ENCODE measurements at places on chromosomes 6 and 20.

GRCh38 chr6:100101644-100102043 lies 107.6 kb upstream of the MCHR2 start:
- no peak for DNase-seq

DNA sequence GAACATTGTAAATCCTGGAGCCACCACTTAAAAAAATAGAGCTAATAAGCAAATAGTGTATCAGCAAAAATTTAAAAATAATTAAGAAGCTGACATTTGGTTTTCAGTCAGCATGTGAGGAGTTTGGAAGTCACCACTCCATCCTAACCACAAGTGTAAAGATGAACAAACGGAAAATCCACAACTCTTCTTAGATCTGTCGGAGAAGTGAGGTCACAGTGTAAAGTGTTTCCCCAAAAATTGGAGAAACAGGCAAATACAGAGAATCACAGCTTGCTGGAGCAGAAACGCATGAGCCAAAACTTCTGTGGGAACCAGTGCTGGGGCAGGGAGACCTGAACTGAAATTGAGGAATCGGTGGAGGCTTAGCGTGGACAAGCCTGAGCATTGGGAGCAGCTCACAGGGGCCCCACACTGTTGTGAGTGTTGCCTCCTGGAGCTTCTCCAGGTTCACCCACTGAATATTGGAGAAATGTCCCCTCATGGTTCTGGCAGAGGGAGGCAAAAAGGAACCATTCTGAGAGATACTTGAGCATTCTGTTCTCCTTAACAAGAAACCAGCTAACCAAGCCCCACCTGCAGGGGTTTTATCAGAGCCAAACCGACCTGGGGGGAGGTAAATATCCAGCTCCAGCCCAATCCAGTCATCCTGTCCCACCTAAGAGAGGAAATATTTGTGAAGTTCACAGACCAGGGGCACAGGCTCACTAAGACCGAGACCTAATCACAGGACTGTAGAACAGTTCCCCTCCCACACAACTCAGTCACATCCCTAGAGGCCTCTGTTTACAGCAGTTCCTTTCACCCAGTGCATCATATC lies 192.0 kb downstream of the ERMARD start:
- no peak for DNase-seq

DNA sequence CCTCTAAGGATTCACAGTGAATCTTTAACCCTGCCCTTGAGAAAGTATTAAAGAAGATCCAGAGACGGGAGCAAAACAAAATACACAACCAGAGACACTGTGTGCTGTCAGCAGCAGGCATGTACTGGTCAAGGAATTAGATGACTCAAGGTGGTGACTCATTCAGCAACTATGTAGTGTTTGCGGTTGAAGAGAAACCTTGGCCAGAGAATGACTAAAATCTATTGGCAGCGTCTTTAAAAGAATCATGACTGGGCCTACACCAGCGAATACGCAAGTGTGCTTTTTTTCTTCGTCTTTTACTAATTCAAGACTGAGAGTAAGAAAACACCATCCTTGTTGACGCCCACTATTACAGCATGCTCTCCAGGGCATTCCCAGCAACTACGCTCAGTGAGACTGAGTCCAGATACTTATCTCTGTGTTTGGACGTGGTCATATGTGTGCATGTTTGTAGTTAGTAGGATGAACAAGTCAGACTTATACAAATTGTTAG lies 72.4 kb upstream of the BACH2 start:
- no peak for DNase-seq

- DNase-seq, result no peak
Measured at GRCh38 chr20:49510562-49511122, 28.2 kb upstream of the KCNB1 start.

DNA sequence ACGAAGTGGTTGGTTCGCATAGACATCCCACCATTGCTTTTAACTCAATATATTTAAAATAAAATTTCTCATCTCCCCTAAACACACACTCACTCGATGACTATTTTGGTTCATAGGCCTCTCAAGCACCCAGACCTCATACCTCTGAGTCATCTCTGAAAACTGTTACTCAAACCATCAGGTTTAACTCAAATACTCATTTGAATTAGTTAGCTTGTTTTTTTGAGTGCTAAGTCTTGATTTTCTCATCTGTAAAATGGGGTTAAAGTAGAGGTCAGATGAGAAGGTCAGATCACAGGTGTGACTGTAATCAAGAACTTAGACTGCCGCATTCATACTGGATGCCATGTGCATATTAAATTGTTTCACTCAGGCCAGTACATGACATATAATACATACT lies 243.9 kb upstream of the TENT5A start:
- DNase-seq, result no peak

- DNase-seq, result no peak
Measured at GRCh38 chr20:4366076-4366475, 350.7 kb upstream of the RNF24 start.

DNA sequence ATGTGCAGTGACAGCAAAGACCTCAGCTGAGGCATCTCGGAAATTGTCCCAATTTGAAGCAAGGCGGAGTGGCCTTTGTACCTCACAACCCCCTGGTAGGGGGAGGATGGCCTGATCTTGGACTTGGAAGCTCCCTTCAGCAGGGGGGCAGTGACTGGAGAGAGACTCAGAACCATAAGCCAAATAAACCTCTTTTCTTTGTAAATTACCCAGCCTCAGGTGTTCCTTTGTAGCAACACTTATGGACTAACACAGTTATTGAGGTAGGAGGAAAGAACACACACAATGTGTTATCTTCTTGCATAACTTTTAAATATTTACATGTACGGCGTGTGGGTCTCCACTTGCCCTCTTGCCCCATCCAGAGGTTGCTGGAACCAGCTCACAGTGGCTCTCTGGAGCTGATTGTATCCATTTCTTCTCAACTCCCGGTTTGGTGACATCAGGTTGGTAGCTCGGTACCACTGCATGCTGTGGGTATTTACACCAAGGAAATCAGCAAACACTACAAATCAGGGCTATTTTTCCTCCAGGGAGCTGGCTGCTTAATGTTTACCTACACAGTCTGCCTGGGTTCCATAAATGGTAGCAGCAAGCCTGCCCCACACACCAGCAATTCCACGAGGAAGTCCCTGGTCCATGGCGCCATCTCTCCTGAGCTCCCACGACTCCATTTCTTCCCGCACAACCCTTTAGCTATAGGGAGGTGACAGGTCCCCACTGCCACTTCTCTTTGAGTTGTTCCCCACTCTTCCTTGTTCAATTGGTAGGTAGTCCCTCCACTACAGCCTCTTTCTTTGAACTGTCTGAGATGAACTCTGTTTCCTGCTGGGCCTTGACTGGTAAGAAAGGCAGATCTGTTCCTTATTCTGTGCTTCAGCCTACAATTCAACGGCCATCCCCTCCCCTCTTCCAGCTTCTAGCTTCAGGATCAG lies 54.3 kb upstream of the TASP1 start:
- DNase-seq, result no peak

- peak; percentile 88 for DNase-seq
Measured at GRCh38 chr6:52310932-52311331, 26.4 kb upstream of the MCM3 start.

DNA sequence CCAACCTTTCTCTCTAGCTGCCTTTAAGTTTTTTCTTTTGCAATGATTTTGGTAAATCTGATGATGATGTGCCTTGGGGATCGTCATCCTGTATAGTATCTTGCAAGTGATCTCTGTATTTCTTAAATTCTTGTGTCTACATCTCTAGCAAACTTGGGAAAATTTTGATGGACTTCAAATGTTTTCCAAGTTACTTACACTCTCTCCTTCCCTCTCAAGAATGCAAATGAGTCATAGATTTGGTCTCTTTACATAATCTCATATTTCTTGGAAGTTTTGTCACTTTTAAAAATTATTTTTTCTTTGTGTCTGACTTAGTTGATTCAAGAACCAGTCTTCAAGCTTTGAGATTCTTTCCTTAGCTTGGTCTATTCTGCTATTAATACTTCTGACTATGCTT lies 176.4 kb downstream of the TBC1D32 start:
- no peak for DNase-seq

DNA sequence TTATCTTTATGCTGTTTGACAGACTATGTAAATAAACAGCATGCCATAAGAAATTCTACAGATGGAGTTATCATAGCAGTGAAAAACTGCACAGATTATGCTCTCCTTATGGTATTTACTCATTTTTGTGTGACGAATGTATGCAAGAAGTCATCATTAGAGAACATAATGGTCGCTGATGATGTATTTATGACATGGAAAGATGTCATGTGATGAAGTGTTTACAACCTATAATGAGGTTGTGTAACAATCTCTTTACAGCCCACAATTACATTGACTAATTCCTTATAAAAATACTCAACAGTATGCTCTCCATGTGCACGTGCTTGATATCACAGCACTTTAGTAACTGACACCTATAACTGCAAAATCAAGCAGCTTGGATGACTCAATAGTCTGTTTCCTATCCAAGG lies 192.4 kb downstream of the BMP2 start:
- no peak for DNase-seq

GRCh38 chr6:43142101-43142500 lies 29.0 kb upstream of the SRF start:
- DNase-seq, result no peak

GRCh38 chr6:7048894-7049293 lies 58.9 kb upstream of the RREB1 start:
- DNase-seq, result no peak

DNA sequence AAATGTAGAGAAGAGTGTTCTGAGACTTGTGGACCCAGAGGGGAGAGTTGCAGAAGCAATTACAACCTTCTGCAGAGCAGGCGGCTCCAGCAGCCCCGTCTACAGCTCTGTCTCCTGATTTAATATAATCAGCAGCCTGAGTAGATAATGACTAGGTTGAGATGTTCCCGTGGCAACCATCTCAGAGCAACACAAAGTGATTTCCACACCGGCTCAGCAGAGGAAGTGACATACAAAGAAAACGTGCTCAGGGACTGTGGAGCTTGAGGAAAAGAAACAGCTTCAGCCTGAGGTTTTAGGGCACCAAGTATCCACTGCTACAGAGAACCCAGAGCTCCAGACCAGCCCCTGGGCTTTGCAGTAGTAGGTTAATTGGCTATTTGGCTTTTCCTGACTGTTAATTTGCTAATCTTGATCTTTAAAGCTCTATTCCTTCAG lies 136.4 kb downstream of the MTFR2 start:
- DNase-seq, result no peak

- DNase-seq, result no peak
Measured at GRCh38 chr6:14673201-14673600, 555.6 kb downstream of the CD83 start.

GRCh38 chr6:160742090-160742489 lies 40.0 kb downstream of the PLG start:
- DNase-seq, result no peak

Data from hematopoietic multipotent progenitor cell (in vitro differentiated cells).